ENCODE measurements at places on chromosomes 6 and 20. TPM values are rescaled to one million over a fixed set of nuclear protein-coding genes. Genes with fewer than 3 reads are reported as not detected.

DNA sequence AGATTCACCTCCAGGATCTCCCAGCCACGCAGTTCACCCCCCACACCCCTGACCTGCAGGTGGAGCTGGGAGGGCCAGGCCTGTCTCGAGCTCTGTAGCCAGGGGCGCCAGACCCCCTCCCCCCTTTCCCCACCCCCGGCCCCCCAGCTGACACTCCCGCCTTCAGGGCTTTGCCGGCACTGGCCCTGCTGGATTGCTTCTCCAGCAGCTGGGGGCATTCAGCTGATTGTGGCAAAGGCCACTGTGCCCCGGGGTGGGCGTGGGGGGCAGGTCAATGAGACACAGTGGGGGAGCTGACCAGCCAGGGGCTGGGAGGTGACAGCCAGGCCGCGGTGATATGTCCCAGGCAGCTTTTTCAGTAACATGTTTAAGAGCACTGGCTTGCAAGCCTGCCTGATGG is 22.2 kb downstream of the ZBP1 start:
- DNase-seq, result no peak

DNA sequence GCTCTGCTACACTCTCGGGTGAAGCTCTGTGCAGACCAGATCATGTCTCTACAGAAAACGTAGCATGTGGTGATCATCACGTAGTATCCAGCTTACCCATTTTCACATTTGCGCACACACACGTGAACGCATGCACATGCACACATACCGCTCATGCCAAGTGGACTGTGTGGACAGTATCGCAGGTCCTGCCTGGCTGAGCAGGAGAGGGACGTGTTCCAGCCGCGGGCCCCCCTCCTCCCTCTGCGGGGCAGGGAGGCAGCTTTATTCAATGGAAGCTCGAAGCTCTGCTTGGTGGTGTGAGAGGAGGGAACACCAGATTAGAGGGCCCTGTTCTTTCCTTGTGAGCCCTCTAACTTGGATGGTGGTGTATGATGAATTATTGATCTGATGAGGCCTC is 51.1 kb downstream of the CDH26 start:
- no peak for DNase-seq

- peak; percentile 61 for DNase-seq
Measured at GRCh38 chr6:139698526-139699176, 324.2 kb upstream of the CITED2 start.

- no peak for DNase-seq
Measured at GRCh38 chr6:25057111-25057905, 121.5 kb upstream of the RIPOR2 start.

DNA sequence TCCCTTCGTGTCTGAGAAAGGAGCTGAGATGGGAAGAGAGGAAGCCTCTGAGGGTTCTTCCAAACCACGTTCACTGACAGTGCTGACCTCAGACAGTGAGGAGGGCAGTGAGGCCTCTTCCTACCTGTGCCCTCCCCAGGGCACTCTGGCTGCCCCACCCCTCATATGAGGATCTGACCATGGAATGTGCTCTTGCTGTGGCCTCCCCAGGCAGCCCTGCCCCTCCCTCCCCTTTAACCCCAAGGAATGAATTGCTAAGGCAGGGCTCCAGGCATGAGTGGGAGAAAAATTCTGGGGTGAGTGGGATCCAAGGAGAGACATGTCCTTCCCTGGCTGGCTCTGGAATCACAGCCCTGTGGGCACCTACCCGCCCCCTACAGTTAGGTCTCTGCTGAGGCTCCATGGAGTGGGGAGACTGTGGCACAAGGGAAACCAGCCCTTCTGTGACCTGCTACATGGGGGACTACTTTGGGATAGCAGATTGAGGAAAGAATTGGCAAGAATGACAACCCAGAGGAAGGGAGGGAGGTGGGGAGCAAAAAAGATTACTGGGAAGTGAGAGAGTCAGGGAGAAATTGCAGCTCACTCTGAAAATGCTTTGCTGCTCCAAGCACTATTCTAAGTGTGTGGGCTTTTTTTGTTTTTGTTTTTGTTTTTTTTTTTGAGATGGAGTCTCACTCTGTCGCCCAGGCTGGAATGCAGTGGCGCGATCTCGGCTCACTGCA is 29.4 kb downstream of the TNXB start:
- no peak for DNase-seq

The BLOC1S5 gene
- polyA plus RNA-seq, result 14.2 TPM

The SRMS gene
- polyA plus RNA-seq, result not detected

The PPIL6 gene
- polyA plus RNA-seq, result not detected

The SYTL3 gene
- 5.1 TPM for polyA plus RNA-seq

The NELFE gene
- 55.7 TPM for polyA plus RNA-seq
